BE2C (cell line): ENCODE measurements at places on chromosomes 2 and 18.

DNA sequence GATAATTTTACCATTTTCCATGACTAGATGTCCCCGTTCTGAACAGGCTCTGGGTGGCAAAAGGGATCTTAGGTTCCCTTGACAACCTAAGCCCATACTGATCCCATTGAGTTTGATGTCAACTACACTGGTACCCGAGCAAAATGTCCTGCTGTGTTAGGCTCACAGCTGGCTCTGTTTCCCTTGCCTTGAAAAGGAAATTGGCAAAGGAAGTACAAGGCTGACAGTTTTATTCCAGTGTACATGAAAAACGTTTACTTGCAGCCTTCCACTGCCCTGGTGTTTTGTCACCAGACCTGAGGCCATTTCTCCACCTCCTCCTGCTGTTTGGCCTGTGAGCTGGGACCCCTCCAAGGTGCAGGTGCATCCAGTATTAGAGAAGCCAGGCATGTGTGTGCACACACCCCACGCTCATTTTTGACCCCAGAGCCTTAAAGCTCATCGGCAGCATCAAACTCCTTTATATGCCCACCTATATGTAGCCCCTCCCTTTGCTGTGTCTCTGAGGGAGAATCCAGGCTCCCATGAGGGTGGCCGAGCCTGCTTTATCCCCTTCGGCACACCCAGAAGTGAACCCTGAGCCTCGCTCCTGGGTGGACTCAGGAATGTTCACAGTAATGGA is 171.3 kb downstream of the NDUFA10 start:
- no peak for DNase-seq

DNA sequence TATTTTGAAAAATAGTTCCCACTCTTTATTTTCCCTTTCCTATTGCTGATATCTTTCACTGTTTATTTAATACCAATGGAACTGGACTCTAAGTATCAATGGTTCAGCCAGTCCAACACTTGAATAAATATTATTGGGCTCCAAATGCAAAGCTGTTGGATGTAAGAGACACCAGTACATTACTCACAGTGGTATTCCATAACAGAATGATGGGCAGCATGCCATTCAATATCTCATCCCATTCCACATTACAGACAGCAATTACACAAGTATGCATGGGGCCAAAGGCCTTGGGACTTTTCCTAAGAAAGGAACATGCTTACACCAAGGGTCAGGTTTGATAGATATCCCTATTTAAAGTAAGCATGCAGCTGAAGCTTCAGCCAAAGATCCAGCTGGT is 231.9 kb downstream of the RND3 start:
- DNase-seq = no peak

DNA sequence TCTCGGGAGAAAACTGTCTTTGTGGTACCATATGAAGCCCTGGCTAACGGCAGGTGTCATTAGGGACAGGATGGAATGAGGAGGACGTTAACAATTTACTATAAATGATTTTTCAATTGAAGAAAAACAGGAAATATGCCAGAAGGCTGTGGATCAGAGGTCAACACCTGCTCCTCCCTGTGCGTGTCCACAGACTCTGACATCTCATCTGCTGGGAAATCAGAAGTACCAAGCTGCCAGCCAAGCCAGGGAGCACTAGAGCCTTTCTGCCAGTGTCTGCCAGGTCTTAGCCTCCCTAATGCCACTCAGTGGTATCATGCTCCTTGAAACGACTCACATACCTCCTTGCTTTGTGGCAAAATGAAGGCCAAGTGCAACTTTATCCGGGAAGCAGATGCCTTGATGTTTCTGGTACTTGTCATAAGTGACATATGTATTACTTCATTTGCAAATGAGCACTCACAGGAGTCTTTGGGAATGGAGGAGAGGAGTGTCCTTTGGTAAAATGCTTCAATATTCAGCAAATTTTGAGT is 541.1 kb downstream of the SATB2 start:
- DNase-seq = no peak

DNA sequence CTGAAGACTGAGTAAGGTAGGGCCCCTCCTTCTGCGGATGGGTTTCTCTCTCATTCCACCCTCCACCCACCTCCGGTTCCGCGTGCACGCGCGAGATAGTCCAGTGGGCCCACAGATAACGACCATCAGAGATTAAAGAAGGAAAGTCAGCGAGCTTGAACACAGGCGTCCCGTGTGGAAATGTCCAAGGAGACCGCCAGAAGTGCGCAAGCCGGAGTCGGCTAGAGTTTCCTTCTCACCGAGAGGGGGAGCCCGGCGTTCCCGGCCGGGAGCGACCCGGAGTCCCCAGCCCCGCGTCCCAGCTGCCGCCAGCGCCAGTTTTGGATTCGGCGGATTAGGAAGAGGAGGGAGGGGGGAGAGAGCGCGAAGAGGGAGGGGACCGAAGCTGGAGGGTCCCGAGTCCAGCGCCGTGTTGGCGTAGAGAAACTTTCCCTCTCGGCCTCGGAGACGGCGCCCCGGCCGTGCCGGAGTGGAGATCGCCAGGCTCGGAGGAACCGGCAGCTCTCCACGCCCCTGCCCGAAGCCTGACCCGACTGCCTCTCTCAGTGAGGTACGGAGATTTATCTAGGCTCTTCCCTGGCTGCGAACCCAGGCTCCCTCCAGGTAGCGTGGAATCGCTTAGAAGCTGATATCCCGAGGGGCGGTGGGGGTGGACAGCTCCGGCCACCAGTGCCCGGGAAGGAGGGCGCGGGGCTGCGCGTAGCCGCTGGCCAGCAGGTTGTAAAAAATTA is at the start of gene GULP1:
TSS of gene GULP1 (plus strand) at position 258 of the 731 bp plus-strand sequence. CDS start 185,829 bp downstream, outside the sequence.
- peak; percentile 78 for DNase-seq

GRCh38 chr18:48619501-48619900 is 80.7 kb downstream of the CTIF start:
- no peak for DNase-seq
